Upper lobe of left lung (tissue), 6 donors: ENCODE measurements at places on chromosomes 4 and X. TPM values are rescaled to one million over a fixed set of nuclear protein-coding genes. Genes with fewer than 3 reads are reported as not detected.

The BANK1 gene
- total RNA-seq, result 8.9 TPM

The KLF3 gene
- total RNA-seq, result 53.3 TPM

The TMEM47 gene
- 34.4 TPM for total RNA-seq

The SPON2 gene
- total RNA-seq, result 80.5 TPM

The JCHAIN gene
- 31.9 TPM for total RNA-seq

The SCFD2 gene
- 15.4 TPM for total RNA-seq

The HDX gene
- 3.5 TPM for total RNA-seq

The HDAC8 gene
- 56.6 TPM for total RNA-seq

- no peak for DNase-seq
Measured at GRCh38 chr4:183960962-183961541, 55.9 kb downstream of the STOX2 start.

DNA sequence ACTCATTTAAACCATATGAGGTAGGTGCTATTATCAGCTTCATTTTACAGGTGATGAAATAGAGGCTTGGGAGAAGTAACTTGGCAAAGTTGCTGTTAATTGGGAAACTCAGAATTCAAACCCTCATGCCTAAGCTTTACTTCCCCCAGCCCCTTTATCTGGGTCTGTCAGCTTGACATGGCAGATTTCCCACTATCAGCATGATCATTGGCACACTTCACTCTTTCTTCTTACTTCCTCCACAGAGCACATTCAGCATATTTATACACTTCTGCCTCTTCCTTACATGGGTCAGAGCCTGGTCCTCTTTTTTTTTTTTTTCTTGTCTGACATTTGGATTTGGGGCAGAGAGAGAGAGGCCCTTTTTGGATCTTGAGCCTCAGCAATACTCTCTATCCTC, 56.5 kb upstream of the ARX start:
- DNase-seq, result no peak

GRCh38 chrX:27163236-27163635, 299.9 kb downstream of the PPP4R3C start:
- DNase-seq, result no peak

DNA sequence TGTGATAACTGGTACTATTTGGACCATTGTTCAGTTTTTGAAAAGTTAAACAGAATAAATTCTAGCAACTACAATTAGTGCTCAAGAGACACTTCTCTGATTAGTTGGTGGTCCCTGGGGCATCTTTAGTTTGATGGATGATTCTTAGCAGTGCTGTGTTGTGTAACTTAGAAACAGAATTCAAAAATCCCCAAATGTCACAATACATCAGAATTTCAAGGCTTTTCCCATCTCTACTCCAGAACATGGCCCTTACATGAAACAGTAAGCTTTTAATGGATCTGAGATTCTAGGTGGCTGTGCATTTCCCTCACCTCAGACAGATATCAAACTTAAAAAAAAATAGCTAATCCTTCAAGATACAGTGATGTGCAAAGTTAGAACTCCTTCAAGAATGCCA, 104.4 kb upstream of the CXCL13 start:
- DNase-seq, result no peak

GRCh38 chrX:110180928-110181310, 137.0 kb downstream of the AMMECR1 start:
- no peak for DNase-seq

DNA sequence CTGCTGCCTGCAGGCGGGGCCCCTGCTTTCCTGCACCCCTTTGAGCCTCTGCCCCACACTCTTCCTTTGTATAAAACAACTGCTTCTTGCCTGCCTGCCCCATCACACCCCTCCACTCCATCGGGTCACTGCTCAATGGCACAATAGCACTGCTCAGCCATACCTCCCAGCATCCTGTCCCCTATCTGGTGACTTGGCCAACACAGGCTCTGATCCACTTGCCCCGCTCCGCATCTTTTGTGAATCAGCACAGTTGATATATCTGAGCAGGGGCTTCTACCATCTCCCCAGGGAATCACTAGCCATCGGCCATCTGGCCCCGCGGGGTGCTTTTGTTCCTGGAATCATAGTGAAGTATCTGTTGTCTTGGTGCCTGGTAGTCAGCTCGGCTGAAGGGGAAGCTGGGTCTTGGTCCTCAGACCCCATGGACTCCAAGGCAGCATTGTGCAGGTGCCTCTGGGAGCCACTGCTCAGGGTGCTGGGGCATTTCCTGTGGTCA, 45.3 kb downstream of the MAP7D3 start:
- no peak for DNase-seq

DNA sequence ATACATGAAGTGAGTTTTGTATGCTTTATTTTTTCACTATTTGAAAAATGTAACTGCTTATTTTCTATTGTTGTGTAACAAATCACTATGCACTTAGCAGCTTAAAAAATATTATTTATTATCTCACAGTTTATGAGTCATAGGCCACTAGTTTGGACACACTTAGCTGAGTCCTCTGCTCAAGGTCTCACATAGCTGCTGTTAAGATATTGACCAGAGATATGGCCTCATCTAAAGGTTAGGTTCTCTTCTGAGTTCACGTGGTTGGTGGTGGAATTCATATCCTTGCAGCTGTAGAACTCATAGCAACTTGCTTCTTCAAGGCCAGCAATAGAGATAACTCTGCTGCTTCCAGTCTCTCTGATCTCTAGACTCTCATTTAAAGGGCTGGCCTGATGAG, 534.4 kb downstream of the SPRY1 start:
- no peak for DNase-seq

DNA sequence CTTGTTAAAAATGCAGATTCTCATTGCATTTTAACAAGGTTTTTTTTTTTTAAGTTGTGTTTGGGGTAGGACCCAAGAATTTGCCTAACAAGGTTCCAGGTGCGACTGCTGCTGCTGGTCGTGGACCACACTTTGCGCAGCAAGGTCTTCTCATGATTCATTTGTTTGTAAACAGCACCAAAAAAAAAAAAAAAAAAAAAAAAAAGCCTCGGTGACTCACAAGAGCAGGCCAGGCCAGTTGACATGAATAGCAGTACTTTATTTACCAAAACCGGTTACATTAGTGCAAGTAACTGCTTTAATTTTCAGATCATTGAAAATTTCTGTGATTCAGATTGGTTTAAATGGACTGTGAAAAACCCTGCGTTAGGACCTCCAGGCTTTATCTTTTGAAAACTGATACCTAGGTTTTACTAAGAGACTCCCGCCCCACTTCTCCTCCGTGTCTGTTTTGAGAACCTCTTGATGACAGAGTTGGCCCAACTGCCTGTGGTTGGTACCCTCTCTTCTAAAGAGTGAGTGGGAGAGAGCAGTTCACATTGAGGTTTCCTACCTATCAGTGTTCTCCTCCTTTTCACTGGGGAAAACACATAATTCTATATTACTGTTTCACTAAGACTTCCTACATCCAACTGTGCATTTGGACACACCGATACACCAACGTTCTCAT, 86.2 kb downstream of the PHEX start:
- no peak for DNase-seq

DNA sequence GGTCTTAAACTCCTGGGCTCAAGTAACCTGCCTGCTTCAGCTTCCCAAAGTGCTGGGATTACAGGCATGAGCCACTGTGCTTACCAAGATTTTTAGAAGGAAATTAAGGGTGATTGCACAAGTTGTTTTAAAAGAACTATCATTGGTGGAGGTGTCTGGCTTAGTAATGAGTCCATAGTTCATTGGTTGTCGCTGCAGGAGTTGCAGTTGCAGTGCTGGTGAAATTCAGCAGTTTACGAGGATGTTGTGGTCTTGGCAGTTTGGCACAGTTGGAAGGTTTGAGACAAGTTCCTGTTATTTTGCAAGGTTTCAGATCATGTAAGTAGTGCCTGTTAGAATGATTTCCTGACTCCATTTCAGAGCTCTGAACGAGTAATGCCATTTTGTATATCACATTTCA, 48.1 kb downstream of the RAB40AL start:
- no peak for DNase-seq

- DNase-seq, result no peak
Measured at GRCh38 chrX:13258052-13258444, 61.8 kb downstream of the ATXN3L start.

GRCh38 chr4:86223472-86223871, 136.4 kb downstream of the MAPK10 start:
- DNase-seq, result no peak

DNA sequence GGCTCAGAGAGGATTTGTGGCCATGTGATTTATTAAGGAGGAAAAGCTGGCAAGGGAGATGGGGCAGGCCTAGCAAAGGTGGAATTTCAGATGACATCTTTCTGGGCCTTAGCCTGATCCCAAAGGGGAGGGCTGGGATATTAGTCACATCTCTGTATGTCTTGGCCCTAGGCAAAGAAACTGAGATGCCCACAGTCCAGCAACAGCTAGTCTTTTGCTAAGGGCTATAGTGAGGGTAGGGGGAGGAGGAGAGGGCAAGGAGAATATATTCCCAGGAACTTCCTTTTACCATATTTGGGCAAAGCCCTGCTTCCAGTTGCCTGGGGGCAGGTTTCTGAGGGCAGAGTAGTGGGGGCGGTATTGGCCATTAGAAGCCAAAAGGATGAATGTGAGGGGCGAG, 209.8 kb upstream of the NR3C2 start:
- no peak for DNase-seq

DNA sequence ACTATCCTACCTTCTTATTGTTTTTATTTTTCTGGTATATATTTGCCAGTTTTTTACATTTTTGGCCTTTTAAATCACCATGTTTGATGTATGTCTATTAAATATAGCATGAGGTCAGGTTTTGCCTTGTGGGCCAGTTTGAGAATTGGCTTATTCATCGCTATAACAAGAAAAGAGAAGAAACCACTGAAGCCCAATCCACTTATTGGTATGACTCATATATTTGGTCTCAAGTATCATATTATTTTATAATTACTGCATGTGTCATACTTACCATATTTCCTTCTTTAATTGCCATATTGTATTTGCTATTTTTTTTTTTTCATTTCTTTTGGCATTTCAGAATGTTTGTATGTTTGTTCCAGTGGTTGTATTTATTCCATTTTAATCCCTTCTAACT, 99.3 kb downstream of the IRF2 start:
- DNase-seq, result no peak

- peak; percentile 71 for DNase-seq
Measured at GRCh38 chr4:103099691-103100392, at the start of gene BDH2. TSS of gene BDH2 (minus strand) at chr4:103099834. CDS start at chr4:103096254, 3,580 bp downstream.

DNA sequence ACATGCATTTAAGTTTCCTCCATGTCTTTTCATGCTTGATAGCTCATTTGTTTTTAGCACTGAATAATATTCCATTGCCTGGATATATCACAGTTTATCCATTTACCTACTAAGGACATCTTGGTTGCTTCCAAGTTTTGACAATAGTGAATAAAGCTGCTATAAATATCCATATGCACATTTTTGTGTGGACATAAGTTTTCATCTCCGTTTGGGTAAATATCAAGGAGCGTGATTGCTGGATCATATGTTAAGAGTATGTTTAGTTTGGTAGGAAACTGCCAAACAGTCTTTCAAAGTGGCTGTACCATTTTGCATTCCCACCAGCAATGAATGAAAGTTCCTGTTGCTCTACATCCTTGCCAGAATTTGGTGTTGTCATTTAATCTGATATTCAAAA, 172.5 kb downstream of the DHX15 start:
- no peak for DNase-seq

- DNase-seq, result no peak
Measured at GRCh38 chr4:40003986-40004385, 26.3 kb upstream of the PDS5A start.

- no peak for DNase-seq
Measured at GRCh38 chr4:184487503-184487902, 13.2 kb upstream of the IRF2 start.

GRCh38 chr4:6502147-6502546, 29.7 kb upstream of the PPP2R2C start:
- no peak for DNase-seq

- DNase-seq, result peak; percentile 95
Measured at GRCh38 chrX:73943693-73944562, 360.1 kb upstream of the ZCCHC13 start.

DNA sequence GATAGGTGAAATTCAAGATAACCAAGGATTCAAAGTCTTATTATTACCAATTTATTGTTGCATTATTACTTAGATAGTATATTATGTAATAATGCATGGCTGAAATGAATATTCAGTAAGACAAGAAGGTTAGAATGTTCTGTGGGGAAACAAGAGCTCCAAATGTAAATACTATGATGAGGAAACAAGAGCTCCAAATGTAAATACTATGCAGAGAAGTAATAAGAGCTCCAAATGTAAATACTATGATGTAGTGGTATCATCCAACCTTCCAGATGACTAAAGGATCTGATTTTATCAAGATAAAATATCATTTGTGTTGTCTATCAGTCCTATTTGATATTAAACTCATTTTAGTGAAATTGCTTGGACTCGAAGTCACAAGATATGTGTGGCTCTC, 82.2 kb upstream of the PCDH18 start:
- no peak for DNase-seq

DNA sequence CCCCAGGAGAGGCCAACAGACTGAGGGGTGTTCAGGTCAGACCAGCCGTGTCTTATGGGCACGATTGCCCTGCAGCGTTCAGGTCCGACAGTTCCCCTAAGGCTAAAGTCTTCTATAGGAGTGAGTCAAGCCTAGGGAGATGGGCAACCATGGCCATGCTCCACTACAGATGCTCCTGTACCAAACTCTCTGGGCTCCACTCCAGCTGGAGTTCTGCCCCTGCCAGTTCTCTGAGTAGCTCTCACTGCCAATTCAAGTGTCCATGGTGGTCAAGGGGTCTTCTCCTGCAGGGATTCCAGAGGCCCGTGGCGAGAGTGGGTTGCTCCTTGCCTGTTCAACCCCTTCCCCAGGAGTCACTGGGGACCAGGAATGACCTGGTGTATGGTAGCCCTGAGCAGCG, 38.2 kb downstream of the BEX3 start:
- DNase-seq, result no peak

- no peak for DNase-seq
Measured at GRCh38 chr4:79211490-79211889, 114.4 kb downstream of the NAA11 start.

DNA sequence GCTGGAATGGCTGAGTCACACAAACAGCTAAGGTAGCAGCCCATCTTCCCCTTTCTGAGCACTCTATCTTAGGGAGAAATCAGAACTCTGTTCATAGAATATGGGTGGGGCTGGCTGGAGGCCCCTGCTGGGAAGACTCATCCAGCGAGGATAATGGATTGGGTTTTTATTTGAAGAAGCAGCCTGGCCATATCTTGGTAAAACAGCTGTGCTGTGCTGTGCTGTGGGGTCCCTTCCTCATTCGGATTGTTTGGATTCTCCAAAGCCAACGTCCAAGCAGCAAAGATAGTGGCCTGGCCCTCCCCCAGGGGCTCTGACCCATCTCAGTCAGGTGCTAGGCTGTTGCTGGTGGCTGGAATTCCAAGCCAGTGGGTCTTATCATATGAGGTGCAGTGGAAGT, 63.8 kb downstream of the ZNF718 start:
- no peak for DNase-seq

DNA sequence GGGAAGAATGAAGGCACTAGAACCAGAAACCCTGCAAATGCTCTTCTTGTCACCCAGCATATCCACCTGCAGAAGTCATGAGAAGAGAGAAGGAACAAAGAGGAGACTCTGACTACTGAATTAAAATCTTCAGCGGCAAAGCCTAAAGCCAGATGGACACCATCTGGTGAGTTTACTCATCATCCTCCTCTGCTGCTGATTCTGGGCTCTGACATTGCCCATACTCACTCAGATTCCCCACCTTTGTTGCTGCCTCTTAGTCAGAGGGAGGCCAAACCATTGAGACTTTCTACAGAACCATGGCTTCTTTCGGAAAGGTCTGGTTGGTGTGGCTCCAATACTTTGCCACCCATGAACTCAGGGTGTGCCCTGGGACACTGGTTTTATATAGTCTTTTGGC, 181.7 kb downstream of the AR start:
- no peak for DNase-seq
